Smooth muscle cell of trachea (primary cell): ENCODE measurements at places on chromosomes 1 and 21. TPM values are rescaled to one million over a fixed set of nuclear protein-coding genes. Genes with fewer than 3 reads are reported as not detected.

Gene LCE3D
- total RNA-seq, result not detected in 2 replicates

Gene OR2L5
- total RNA-seq, result not detected in 2 replicates

Gene PTPN7
- not detected in 2 replicates for total RNA-seq

Gene SLC5A9
- not detected in 2 replicates for total RNA-seq

Gene TCHH
- total RNA-seq, result under 0.01 TPM in 1 of 2 replicates, not detected in the other

Gene DYNLT5
- 0.33 and 1.6 TPM in 2 replicates for total RNA-seq
